ENCODE measurements at places on chromosomes 16 and 17.

DNA sequence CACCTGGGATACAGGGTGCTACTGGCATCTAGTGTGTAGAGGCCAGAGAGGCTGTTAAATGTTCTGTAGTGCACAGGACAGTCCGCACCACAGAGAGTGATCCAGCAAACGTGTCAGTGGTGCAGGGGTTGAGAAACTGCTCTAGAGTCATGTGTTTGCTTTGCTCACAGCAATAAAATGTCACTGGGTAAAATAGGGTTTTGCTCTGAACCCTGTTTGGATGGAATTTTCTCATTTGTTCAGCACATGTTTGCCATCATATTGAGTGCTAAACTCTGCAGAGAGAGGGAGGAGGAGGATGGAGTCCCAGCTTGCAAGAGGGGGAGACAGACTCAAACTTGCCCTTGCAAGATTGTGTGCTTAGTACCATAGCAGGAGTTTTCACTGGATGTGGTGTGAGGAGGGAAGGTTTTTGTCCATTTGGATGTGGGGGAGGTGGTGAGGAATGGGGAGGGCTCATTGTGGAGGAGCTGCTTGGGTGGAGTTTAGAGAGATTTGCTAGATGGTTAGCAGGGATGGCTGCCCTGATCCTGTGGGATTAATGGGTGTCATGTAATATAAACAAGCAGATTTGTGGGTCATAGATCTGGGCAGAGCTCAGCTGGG lies 11.8 kb downstream of the PLCG2 start:
- no peak for DNase-seq

- no peak for DNase-seq
These were observed 16.7 kb upstream of the RAP1GAP2 start for GRCh38 chr17:2779545-2779944.

- DNase-seq = no peak
These were observed 3.2 kb upstream of the SCRN2 start for GRCh38 chr17:47844227-47844626.

GRCh38 chr17:17893801-17894644 lies 57.2 kb upstream of the SREBF1 start:
- no peak for DNase-seq

- DNase-seq = no peak
These were observed 193.7 kb upstream of the CHMP6 start for GRCh38 chr17:80797741-80798594.

Measured in NCI-H526 treated with DMSO at 0.1 percent for 48 hours (cell line).